Hematopoietic multipotent progenitor cell treated with erythropoietin and hydrocortisone succinate and interleukin-3 and kit ligand, for 8 days (in vitro differentiated cells): ENCODE measurements at places on chromosomes 4 and X.

DNA sequence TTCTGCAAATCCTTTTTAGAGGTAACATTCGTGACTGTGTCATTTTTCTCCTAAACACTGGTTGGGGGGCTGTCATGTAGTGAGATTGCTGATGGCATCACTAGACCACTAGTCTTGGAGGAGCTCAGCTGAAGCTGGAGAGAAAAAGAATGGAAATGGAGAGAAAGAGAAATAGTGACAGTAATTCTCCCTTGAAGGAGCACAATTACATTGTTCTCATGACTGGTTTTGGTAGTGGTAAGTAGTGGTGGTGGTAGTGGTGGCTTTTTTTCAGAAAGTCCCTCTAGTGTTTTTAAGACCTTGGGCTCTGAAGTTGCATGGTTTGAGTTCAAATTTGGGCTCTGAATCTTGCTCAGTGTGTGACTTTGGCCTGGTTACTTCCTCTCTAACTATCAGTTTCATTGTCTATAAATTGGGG, 99.8 kb downstream of the LARP7 start:
- DNase-seq, result no peak

DNA sequence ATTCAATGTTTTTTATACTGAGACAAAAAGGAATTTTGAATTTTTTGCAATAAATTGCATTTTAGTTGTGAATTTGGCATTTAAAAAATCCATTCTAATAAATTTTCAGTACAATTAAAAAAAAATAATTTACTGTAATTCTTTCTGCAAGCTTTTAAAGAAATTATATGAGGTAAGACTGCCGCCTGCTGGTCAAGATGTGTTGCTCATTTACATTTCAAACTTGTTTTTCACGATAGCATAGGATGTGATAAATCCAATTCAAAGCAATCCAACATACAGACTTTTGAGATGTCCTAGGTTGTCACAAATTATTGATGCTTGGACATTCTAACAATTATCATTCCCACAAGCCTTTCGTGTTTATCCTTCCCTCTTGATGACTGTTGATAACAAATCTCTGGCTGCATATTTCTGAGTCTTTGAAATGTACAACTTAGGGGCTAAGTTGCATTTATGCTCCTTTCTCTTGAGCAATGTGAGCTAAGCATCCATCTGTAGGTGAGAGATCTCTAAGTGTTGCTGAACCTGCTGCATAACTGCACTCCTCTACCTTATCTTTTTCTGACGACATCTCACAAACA, 21.7 kb upstream of the MFAP3L start:
- peak; percentile 77 for DNase-seq

DNA sequence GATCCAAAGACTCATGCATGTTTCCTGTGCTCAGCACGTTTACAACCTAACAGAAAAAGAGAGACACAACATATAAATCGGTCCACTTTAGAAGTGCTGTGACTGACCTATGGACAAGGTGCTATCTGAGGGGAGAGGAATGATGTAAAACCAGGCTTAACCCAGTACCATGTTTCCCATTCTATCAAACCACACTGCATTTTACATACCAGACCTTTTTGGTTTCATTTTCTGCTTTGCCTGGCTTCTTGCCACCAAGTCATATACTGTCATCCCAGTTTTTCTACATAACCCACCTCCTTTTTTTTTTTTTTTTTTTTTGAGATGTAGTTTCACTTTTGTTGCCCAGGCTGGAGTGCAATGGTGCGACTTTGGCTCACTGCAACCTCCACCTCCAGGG, 82.2 kb downstream of the KLF8 start:
- no peak for DNase-seq

- DNase-seq, result peak; percentile 35
These were observed 126.9 kb upstream of the GPRIN3 start for GRCh38 chr4:89434364-89434988.

DNA sequence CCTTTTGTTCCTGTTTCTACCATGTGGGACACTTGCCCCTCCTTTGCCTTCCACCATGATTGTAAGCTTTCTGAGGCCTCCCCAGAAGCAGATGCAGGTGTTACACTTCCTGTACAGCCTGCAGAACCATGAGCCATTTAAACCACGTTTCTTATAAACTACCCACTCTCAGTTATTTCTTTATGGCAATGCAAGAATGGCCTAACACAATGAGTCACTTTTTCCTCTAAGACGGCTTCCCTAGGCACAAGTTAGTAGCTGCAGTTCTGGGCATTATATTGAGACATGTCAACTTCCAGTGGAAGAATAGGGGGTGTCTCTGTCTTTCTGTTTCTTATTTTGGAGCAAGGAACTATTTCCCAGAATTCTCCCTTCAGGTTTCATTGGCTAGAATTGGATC, 32.9 kb upstream of the DIPK2B start:
- DNase-seq, result no peak
